ENCODE measurements at places on chromosomes 5 and 9.

DNA sequence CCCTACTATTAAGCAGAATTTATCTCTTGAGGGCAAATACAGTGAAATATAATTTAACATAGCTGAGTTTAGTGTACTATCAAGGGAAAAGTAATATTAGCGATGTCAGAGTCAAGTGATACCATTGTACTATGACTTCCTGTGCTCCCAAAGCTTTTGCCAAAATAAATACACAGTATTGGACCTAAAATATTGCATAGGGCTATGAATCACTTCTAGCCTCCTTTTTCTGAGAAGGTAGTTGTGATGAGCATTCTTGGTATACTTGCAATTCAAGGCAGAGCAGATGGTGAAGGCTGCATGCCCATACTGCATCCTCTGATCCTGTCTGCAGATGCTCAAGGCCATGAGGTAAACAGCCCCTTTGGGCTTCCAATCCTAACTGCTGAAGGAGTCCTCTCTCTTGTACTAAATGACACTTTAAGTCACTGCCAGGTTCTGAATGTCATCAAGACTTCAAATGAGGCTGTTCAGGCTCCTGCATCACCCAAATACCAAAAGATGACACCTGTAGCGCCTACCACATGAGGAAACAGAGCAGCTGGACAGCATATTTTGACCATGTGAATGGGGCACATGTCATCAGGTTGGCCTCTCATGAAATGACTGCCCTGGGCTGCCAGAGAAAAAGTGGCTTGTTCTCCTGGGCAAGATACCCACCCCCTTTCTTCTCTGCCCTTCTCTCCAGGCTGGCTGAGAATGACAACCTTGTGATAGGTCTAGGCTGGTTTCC lies 29.7 kb upstream of the PPP2CA start:
- no peak for DNase-seq

DNA sequence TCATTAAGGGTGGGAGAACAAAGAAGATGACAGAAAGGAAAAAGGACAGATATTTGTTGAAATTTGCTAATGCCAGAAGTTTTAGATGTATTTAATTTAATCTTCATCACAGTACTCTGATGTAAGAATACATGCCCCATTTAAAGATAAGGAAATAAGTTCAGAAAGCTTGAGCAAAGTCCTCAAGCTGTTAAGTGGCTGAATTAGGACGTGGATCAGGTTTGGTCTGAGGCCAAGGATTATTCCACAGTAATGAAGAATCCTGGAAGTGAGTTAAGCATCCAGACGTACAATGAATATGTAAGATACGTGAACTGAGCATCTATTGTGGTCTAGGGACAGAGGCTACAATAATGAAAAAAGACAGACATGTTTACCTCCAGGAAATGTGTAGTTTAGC lies 671.3 kb downstream of the PRELID2 start:
- DNase-seq, result no peak

GRCh38 chr9:109903515-109904138 lies 123.6 kb downstream of the PALM2AKAP2 start:
- peak; percentile 47 for DNase-seq

- peak; percentile 22 for DNase-seq
Measured at GRCh38 chr9:16727452-16728136, 142.9 kb downstream of the BNC2 start.

DNA sequence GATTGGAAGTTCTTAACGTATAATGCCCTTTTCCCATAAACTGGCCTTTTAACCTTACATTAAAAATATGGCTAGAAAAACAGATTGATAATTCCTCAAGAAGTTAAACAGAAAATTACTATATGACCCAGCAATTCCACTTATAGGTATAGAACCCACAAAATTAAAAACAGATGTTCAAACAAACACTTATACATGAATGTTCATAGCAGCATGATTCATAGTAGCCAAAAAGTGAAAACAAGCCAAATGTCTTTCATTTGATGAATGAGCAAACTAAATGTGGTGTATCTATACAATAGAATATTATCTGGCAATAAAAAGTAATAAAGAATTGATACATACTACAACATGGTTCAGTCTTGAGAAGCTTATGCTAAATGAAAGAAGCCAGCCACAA lies 35.5 kb downstream of the POU5F2 start:
- DNase-seq, result no peak

- no peak for DNase-seq
Measured at GRCh38 chr9:128729766-128730517, 6.0 kb upstream of the ZDHHC12 start.

DNA sequence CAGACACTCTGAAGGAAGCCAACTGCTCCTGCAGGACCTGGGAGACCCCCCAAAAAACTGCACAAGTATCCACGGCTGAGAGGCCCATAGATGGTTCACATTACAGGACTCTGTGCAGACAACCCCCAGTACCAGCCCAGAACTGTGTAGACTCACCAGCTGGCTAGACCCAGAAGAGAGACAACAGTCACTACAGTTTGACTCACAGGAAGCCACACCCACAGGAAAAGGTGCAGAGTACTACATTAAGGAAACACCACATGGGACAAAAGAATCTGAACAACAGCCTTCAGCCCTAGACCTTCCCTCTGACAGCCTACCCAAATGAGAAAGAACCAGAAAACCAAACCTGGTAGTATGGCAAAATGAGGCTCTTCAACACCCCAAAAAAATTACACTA lies 281.2 kb upstream of the RGMB start:
- no peak for DNase-seq

DNA sequence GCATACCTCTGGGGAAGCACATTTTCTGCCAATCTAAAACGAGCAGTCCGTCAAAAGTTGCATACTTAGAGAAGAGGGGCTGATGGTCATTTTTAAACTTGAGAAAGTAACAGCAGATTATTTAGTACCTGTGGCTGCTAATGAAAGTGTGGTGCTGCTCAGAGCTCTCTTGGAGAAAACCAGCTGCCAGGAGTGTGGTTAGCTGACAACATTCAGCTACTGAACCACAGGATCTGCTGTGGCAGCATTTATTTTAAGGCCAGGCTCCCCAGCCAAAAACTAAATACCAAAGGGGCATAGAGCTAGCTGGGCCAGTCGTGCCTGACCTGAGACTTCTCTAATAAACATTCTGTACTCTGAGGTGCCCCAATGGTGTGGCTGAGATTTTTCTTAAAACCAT lies 203.6 kb downstream of the EDIL3 start:
- DNase-seq, result no peak

DNA sequence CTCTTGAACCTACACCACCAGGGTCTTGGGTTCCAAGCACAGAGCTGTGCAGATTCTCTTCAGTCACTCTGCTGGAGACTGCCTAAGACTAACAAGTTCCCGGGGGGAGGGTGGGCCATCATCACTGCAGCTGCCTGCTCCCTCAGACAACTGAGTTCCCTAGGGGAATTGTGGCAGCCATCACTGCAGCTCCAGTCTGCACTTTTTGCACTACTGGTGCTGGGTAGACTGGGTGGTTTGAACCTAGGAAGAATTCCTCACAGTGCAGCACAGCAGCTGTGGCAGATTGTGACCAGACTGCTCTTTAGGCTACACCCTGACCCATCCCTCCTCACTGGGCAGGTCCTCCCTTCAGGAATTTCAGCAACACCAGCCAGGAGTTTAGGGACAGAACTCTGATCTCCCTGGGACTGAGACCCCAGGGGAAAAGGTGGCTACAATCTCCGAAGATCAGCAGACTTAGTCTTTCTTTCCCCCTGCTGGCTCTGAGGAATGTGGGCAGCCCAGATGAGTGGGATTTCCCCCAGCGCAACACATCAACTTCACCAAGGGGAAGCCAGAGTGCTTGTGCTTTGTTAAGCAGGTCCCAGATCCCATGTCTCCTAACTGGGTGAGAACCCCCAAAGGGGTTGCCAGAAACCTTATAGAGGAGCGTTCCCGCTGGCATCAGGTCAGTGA lies 30.9 kb upstream of the RGMB start:
- peak; percentile 64 for DNase-seq

DNA sequence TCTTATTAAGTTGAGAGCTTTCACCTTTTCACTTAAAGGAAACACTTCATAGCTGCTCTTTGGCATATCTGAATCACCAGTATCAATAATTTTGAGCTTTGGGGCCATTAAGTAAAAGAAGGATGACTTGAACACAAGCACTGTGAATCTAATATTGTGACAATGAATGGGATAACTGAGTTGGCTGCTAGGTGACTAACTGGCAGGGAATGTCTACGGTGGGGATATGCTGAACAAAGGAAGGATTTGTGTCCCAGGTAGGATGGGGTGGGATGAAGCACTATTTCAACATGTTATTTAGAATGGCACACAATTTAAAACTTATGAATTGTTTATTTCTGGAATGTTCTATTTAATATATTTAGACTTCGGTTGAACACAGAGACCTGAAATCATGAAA lies 123.6 kb downstream of the TEX10 start:
- no peak for DNase-seq

DNA sequence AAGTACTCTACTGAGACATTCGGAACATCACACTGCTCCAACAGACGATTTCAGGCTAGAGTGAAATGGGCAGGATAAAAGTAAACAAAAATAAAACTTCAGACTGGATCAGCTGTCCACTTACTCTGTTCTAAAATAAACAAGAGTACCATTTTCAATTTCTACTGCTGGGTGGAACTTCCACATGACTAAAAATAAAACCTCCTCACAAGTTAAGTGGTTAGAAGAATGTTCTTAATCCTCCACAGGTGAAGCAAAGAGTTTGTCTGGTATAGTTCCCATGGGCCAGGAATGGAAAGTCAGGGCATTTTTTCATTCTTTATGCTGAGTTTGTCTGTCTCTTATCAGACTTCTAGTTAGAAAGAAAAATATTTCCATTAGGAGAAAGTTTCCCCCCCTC lies 15.7 kb downstream of the NUDT12 start:
- DNase-seq, result no peak

DNA sequence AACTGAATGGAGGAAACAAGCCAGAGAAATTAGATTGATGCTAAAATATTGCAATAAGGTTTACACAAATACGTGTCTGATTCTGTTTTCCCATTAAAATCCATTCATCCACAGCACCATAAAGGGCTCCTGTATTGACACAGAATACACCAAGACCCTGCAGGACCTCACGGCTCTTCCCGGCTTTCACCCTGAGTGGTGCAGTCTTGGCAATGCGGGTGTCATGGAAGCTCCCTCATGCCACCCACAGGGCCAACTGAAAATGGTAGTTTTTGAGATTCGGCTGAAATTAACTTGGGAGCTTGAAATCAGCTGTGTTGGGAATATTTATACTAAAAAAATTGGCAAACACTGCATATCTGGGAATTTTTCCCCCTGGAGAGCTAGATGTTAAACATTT lies 17.3 kb upstream of the EXOC3 start:
- DNase-seq, result no peak

DNA sequence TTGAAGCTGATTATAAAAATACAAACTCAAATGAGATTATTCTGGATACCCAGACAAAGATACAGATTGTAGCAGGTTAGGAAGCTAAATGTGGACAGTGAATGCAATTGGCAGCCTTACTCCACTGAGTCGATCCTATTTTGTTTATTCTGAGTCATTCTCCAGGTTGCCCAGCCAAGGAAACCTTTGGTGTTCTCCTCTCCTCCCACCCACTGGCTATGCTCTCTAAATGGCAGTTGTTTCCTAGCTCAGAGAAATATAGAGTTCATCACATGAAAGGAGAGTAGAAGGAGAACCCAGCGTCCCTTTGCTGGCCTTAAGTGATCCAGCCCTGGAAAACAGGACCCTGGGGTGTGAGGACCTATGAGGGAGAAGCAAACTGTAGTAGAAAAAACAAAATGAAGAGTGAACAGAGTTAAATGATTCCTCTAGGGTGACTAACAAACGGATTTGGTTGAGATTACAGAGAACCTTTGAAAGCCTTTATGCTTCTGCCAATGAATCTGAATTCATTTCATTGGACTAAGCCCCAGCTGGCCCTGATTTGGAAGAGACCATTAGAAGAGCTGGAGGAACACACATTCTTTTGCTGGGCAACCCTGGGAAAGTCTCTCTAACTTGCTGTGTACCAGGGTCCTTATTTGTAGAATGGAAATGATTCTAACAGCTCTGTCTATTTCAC lies 95.1 kb downstream of the BRINP1 start:
- DNase-seq, result no peak

- peak; percentile 77 for DNase-seq
Measured at GRCh38 chr5:76867827-76868693, 18.2 kb downstream of the S100Z start.

- no peak for DNase-seq
Measured at GRCh38 chr9:121192959-121193640, 8.6 kb downstream of the RAB14 start.

DNA sequence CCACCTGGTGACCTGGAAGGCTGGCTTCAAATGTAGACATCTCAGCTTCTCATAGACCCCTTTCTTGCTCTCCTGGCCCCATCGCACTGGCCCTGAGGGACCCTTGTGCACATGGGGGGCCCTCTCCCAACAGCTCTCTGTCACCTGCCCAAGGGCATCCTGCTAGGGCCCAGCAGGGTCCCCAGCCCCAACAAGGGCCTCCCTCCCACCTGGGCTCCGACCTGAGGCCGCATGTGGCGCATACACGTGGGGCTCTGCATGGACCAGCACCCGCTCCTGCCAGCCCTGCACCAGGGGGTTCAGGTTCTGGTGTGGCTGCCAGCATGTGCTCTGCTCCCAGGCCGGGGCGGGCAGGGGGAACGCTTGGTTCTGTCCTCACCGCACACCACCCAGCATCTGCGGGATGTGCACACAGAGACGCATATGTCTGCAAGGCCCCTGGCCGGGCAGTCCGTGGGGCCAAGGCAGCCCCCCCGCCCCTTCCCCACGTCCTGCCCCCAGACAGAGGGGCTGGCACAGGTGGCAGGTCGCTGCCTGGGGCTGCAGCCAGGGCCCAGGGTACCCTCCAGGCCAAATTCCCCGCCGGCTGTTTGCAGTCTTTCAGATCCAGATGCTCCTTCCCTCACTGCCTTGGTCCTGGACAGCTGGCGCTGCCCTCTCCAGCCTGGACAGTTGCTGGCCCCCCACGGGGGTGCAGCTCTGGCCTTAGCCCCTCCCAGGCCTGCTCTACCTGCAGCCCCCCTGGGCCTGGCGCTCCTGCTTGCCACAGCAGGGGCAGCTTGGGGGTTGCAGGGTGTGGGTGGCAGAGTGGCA lies 17.9 kb upstream of the NRARP start:
- DNase-seq, result no peak

DNA sequence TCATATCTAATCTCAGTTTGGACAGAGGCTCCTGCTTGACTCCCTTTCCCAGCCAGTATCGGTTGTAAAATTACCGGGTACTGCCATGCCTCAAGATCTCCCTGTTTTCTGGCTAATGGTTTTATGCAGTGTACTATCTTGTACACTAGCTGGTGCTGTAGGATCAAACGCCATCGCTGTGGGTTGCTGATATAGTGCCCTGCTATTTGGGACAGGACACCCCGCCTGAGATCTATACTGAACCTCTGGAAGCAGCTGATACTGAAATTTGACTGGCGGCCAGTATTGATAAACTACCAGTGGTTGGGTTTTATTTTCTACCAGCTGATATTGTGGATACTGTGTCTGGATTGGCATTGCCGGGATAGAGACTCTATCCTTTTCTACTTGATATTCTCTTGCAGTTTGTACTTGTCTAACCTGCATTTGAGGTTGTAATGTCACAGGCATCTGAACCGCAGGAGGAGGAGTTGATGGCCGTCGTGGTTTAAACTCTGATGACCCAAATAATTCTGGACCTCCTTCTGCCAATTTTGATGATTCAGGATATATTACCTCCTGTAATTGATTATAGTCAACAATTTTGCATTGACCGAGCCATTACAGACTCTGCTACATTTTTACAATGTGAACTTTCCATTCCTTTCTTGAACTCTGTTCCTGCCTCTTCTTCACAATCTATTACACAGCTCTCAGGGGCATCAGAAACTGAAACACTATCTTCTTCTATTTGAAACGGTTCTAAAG lies 112.5 kb upstream of the LARP1 start:
- DNase-seq, result peak; percentile 22
